ENCODE measurements at places on chromosomes 3 and 15.

DNA sequence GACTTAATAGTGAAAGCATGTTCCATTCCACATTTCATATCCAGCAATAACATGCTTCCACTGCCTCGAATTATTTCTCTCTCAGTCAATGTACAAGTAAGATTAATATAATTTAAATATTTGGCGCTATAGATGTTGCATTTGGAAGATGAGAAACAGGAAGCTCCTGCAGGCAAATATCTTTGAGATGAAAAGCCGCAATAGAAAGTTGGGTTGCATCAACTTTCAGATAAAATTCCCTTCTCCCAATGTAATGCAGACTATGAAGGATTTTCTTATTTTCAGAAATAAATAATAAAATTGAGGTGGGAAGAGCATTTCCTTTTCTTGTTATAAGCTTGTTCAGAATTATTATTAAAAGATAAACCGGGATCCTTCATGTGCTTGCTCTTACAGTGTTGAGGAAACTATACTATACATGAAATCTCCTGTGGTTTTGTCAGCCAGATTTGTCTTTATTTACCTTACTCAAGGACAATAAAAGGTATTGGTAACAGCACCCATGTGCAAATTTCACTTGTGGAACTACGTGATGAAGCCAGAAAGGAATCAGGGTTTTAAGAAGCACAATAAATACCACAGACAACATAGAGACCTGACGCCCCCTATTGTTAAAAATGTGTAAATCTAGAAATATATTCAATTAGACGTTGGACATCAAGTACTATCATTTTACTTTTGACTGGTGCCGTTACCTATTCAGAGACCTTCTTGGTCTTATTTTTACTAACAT lies 307.0 kb downstream of the ARPP21 start:
- DNase-seq, result no peak

- no peak for DNase-seq
Measured at GRCh38 chr15:29699791-29700190, 122.5 kb downstream of the TJP1 start.

DNA sequence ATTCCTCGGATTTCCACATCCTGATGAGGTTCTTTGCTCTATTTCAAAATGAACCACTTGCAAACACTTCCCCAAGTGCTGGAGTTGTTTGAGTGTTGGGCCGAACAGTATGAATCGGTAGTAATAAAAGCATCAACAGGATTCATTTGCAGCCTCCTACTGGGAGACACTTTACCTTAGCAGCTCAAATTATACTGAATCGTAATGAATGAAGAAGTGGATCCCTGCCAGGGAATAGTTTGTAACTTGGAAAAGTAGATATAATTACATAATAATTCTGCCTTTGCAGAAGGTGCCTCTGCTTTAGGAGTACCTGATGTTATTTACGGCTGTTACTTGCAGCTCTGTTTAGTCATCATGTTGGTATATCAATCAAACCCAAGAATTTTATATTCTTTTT lies 669.1 kb downstream of the CADM2 start:
- no peak for DNase-seq

DNA sequence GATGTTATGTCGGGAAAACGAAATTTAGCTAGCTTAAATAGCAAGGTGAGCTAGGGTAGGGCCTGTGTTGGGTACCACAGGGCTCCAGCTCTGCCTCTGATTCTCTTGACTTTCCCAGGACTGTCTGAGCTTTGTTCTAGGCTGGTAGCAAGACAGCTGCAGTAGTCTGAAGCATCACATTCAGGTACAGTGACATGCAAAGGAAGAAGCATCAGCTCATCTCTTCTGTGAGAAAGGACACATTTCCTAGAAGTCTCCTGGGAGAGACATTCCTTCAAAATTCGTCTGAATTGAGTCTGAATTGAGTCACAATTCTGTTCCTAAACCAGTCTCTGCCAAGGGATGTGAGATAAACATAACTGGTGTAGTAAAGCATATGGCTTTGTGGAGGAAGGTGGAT lies 8.5 kb upstream of the UBXN7 start:
- no peak for DNase-seq

DNA sequence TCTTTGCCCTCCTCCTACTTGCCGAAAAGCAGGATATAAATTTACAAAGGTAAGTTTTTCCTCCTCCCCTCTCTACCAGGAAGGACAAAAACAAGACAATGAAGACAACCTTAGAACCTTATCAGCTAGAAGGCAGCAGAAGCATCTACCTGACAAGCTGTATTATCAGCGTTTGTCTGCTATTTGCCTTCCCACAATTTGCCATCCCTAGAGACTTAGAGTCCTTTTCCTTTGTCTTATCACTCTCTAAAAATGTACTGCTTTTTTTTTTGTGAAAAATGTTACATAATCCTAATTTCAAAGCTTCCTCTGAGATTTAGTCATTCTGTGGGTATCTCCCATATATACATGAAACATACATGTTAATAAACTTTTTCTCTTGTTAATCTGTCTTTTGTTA lies 176.9 kb upstream of the PROK2 start:
- DNase-seq, result no peak

DNA sequence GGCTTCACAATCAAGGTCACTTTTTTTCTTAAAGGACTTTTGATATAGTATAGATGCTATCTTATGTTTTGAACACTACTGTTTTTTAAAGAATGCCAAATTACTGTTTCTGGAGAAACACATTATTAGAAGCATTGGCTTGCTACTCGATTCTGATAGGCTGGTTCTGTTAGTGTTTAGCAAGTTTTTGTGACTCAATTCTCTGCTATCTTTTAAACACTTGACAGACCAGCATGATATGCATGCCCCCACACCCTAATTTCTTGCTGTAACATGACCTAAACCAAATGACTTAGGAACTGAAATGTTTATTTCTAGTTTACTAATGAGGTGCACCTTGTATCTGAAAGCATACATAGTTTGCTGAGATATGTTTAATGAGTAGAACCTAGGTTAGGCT lies 5.5 kb upstream of the IL20RB start:
- no peak for DNase-seq

DNA sequence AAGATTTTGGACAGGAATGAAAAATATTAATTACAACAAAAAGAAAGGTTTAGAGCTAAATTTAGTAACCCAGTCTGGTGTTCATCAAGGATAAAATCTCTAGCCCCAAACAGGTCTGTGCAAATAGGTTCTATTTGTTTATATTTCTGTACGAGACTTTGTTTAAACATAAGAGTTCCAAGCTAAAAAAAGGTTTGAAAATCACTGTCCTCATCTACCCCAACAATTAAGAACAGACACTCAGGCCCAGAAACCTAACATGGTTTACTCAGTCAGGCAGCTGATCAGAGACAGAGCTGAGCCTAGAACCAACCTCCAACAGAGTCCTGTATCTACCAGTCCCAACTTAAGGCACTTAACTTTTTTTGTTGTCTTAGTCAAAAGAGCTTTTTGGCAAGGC lies 49.3 kb downstream of the SNX4 start:
- DNase-seq, result no peak

- no peak for DNase-seq
Measured at GRCh38 chr3:53318522-53318921, 28.8 kb downstream of the DCP1A start.

Measured in naive B cell (primary cell).